ENCODE measurements at places on chromosomes 6 and 20.

GRCh38 chr20:22471156-22471836, 113.1 kb downstream of the FOXA2 start:
- no peak for DNase-seq

DNA sequence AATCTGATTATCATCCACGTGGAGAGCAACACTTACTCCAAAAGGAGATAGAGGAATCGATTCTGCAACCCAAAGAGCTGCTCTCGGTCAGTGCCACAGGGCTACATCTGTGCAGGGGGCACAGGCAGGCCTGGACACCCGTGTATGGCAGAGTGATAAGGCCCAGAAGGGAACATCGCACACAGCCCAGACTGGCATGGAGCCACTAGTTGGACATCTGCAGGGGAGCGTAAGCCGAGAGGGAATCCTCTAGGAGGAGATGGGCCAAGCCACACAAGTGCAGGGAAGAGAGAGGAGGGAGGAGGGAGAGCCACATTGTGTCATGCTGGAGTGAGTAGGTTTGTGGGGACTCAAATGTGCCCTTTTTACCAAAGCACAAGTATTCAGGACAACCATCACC, 50.4 kb upstream of the ENTPD6 start:
- no peak for DNase-seq

DNA sequence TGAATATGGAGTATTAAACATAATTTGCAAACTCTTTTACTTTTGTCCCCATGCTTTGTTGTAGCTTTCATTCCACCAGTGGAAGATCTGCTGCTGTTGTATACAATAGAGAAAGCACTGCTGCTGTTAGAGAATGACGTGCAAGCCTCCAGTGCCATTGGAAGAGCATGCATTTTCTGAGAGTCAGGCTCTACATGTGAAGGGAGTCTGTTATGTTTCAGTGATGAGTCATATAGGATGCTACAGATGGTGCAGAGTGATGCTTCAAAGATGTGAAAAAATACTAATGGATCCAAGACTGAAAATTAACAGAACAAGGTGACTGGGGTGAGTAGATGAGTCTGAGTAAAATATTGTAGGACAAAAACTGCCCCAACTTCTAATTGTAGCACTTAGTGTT, 22.4 kb upstream of the BACH2 start:
- no peak for DNase-seq

- DNase-seq, result no peak
These were observed 402.6 kb downstream of the BCKDHB start for GRCh38 chr6:80508885-80509630.

GRCh38 chr6:144661116-144661806, 376.1 kb downstream of the UTRN start:
- no peak for DNase-seq

- DNase-seq, result no peak
These were observed 83.5 kb upstream of the PLEKHG1 start for GRCh38 chr6:150516199-150516598.

DNA sequence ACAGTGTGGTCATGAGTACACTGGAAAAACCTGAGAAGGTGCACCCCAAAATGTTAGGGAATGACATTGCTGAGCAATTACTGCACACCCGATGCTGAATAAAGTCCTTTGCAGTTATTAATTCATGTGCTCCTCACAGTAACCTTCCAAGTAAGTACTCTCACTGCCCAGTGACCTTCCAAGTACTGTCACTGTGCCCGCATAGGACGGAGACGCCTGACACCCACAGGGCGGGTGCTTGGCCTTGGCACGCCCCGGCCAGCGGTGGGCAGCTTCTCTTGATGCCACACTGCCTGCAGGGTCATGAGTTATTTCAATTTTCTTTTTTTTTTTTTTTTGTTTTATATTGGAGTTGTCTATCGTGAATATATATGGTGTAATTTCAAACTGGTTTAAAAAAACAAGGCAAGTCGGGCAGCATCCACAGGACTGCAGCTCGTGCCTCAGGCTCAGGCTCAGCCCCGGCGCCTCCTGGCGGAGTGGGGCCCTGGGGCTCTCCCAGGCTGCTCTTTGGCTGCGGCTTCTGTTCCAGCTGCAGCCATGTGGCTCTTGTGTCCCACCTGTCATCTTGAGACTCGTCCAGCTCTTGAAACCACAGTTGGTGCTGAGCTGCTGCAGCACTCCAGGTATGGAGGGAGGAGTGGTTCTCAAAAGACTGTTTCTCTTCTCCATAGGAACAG, 27.0 kb downstream of the PNLDC1 start:
- no peak for DNase-seq

DNA sequence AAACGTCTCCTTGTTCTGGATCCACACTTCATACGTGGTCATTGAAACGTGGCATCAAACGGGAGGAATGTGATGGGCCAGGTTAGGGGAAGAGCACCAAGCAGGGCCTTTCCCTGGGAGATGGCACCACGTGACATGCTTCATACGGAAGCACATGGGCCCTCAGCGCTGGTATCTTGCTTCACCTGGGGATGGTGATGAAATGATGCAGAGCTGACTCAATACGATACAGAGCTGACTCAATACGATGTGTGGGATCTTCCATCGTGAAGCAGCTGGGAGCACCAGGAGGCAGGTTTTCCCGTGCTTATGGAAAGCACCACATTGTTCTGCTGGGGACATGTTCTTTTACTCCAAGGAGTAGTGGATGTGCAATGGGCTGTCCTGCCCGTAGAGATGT, 22.5 kb upstream of the TAGAP start:
- DNase-seq, result no peak

- no peak for DNase-seq
These were observed 80.6 kb downstream of the IRAK1BP1 start for GRCh38 chr6:78947962-78948361.

GRCh38 chr6:33851959-33852358, 48.2 kb upstream of the MLN start:
- DNase-seq, result no peak

DNA sequence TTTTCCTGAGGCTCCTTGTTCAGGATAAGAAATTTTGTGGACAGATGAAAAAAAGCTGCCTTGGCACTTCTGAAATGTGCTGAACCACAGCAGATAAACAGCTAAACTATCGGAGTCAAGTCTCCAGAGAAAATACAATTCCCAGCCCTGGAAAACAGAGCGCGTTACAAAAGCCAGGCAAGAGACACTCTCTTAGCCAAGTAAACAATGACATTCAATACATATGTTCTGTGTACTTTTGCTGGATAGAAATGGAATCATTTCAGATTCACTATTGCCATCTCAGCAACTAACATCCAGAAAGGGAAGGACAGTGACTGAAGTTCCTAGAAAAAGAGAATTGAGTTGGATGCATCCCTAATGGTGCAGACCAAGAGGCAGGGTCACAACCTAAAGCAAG, 196.8 kb upstream of the NRSN1 start:
- DNase-seq, result no peak

DNA sequence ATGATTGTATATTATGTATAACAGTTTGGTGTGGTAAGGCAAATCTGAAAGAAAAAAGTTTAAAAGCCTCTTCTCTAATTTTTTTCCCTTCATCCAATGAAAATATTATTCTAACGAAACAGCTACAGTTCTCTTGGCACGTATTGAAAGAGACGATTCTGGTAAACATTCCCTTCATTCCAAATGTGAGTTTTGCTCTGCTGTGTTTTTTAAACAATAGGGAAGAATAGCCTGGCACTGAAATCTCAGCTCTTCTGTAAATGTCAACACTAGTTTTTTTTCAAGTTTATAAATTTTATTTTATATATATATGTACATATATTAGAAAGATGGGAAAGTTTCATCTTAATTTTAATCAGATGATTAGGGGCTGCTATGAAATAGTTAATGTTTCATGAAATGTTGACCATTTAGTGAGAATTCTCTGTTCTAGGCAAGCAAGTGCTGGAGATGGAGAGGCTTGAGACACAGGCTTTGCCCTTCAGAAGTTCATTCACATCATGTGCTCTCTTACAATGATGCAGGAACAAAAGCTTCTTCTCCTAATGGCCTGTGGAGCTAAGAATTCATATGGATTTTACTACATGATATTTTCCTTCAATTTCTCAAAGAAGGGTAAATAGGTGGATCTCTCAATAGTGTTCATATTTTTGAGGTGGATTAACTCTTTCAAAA, 4.1 kb downstream of the PAQR8 start:
- no peak for DNase-seq

GRCh38 chr6:137927777-137928218, 60.7 kb downstream of the TNFAIP3 start:
- DNase-seq, result peak; percentile 69

GRCh38 chr6:43922426-43923375, 152.7 kb downstream of the VEGFA start:
- no peak for DNase-seq

DNA sequence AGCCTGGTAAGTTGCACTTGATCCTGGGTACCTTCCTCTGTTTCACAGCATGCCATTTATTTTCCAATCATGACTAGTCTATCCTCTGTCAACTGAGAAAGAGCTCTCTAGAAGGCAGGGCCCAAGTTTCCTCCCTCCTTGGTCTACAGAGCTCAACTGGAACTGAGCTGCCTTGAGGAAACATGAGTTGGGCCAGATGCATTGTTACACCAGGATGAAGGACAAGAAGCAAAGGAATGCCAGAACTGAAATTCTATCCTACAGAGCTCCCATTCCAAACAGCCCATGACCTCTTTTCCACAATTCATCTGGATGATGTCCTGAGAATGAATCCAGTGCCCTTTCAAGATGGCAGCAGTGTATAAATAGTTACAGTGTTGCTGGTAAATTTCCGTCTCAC, 66.7 kb upstream of the E2F3 start:
- DNase-seq, result no peak

GRCh38 chr6:29853245-29853644, 25.6 kb downstream of the HLA-G start:
- no peak for DNase-seq

- DNase-seq, result no peak
These were observed 60.8 kb downstream of the MOCS1 start for GRCh38 chr6:39873439-39873838.

GRCh38 chr6:169249057-169249456, 4.6 kb downstream of the THBS2 start:
- no peak for DNase-seq

DNA sequence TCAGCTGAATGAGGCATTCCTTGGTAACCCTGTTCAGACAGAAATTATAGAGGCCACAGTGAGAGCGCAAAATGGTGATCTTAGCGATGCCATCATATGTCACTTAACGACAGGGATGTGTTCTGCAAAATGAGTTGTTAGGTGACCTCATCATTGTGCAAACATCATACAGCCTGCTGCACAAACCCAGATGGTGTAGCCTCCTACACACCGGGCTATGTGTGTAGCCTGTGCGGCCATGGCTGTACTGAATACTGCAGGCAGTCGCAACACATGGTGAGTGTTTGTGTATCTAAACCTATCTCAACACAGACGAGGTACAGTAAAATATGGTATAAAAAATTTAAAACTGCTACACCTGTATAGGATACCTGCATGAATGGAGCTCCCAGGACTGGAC, 234.1 kb upstream of the PMEPA1 start:
- DNase-seq, result no peak

- no peak for DNase-seq
These were observed 98.6 kb upstream of the MRPS10 start for GRCh38 chr6:42315991-42316970.

GRCh38 chr20:52311209-52311794, 119.7 kb upstream of the ZFP64 start:
- no peak for DNase-seq

DNA sequence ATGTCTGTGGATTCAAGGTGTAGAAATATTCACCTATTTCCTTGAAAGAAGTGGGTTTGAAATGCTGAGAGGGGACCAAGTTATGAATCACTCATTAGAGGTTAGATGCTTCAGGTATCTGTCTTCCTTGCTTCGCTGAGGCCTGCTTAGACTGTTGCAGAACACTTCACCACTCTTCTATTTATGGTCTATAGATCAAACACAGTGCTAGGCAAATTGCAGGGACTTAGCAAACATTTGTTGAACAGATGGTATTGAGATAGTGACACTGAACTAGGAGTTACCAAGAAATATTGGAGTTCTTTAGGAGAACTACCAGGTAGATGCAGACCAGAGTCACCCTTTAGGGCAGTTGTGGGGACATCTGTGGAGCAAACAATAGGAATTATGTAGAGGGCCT, 123.8 kb downstream of the RFPL4B start:
- no peak for DNase-seq

GRCh38 chr6:20946022-20946421, 411.8 kb downstream of the CDKAL1 start:
- DNase-seq, result no peak

DNA sequence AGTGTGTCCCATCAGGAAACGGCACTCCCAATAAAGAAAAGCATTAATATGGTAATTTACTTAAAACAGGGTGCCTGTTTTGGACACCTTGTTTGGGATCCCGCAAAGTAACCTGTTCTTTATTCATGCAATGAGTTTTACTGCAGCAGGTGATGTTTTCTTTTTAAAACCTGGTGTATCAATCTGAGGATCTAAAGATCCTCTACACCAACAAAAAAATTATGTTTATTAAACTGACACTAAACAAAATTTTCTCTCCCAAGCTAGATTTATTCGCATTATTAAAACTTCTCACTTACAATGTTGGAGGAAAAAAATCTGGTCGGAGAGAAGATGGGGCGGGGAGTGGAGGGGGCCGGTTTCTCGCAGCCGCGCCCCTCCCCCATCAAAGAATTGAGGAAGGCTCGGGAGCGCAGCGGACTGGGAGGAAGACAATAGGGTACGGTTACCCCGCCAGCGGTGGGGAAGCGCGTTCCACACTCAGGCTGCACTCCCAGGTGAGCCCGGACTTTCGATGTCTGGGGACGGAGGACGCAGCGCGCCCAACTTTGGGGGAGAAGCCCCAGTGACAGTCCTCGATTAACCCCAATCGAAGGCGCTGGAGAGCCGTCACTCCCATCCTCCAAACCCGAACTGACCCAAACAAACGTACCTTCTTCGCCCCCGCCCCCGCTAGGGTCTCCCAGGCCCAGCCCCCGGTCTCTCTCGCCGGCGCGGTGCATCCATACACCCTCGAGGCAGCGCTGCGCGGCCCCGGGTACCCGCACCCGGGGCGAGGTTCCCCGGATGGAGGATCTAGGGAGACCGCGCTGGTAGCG, 1.3 kb downstream of the CD24 start:
- DNase-seq, result no peak

Measured in activated gamma-delta T cell treated with Interleukin-2 at 50 U/mL for 16 hours (primary cell).